ENCODE measurements at places on chromosomes 4 and X.

- no peak for DNase-seq
Measured at GRCh38 chr4:102871772-102872171, 3.0 kb downstream of the CISD2 start.

DNA sequence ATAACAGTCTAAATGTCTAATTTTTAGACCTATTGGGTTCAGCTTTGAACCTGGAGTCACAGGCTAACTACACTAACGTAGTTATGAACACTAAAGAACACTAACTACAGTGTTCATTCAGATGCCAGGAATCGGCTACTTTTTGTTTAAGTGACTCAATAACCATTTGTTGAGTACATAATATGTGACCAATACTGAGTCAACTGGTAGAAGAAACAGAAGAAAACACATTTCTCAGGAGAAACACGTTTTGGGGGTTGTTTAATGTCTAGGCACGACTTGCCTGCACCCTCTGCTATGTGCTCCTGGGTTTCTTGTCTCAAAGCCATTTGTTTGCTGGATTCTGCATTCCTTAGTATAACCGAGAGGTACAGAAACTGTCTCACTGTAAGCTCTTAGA lies 18.6 kb upstream of the CLNK start:
- no peak for DNase-seq

DNA sequence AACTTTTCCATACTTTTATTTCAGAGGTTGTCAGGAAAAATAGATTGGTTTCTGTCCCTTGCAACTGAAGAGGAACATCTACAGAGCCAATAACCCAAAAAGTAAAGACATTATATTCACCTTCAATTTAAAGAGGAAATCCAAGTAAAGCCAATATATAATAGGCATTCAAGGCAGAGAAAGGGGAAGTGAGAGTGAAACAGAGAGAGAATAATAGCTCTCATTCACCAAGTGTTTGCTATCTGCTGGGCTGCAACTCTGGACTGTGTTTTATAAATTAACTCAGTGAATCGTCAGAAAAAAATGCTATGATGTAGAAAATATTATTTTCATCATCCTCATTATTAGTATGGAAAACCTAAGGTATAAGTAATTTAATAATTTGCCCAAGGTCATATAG lies 448.5 kb downstream of the TRAM1L1 start:
- no peak for DNase-seq

GRCh38 chr4:151429957-151430570 lies 21.1 kb downstream of the FHIP1A start:
- no peak for DNase-seq

DNA sequence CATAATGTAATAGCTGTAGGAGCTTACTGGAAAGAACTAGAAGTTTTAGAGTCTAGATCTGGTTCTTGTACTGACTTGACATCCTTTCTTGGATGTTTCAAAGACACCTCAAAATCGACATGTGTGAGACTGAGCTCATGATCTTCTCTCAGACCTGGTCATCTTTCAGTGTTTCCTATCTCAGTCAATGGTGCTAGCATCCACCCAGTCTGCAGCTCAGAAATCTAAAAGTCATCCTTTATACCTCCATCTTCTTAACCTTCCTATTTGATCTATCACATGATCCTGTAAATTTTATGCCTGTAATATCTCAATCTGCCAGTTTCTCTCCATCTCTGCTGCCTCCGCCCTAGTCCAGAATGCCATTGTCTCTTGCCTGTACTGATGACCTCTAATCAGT lies 301.9 kb upstream of the PITX2 start:
- no peak for DNase-seq

DNA sequence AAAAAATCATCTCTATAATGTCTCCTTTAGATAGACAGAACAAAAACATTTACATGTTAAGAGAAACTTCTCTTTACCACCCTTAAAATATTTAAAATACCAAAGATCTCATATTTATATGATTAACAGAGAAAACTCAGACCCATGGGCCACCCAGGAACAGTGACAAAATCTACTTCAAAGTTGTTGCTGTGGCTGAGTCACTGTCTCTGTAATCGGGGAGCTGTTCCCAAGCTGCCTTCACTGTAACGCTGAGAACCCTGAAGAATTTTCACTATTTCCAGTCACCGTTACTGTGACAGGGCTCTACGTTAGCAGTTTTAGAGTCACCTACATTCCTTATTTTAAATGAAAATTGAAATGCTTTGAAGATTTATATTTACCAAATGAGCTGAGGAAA lies 9.0 kb upstream of the DAPP1 start:
- DNase-seq: no peak

- no peak for DNase-seq
Measured at GRCh38 chr4:73759357-73759756, 19.0 kb downstream of the CXCL8 start.

GRCh38 chr4:123463869-123464268 lies 67.3 kb downstream of the SPRY1 start:
- no peak for DNase-seq

- no peak for DNase-seq
Measured at GRCh38 chr4:83318666-83319065, 16.0 kb downstream of the HPSE start.

DNA sequence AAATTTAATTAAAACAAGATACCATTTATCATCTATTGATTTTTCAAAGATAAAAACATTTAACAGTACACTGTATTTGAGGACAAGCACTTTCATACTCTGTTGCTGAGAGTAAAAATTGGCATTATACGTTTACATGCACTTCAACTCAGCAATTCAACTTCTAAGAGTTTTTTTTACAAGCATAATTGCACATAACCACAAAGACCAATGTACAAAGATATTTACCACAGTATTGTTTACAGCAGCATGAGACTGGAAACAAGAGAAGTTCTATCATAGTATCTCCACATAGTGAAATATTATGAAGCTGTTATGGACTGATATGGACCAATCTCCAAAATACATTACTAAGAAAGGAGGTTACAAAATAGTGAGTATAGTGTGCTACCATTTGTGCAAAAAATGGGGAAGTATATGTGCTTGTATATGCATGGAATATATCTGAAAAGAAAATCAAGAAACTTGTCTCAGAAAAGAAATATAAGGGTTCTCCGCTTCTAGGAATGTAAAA lies 10.9 kb downstream of the GAB3 start:
- no peak for DNase-seq

DNA sequence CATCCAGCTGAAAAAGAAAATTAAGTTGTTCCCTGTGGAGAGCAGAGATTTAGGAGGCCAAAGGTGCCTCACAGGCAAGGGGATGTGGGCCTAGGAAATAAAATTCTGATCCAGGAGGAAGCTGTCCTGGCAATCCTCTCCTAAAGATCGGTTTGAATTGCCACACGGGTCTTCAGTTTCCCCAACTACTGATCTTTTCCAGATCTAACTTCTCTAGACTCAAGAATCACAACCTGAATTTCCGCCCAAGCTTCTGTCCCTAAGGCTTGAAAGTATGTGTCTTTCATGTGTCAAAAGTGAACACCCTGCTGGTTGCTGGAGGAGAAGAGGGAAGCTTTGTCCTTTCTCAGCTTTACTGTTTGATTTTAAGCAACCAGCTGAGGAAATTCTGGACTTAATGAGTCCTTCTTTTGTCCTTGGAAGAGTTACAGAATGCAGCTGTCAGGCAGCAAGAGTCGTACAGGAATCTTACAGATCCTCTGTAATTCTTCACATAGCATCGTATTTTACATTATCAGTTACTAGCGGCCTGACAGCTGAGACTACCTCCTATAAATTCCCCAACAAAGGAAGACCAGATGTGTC lies 93.8 kb downstream of the INPP4B start:
- no peak for DNase-seq

- no peak for DNase-seq
Measured at GRCh38 chr4:29711226-29711625, 1008.9 kb upstream of the PCDH7 start.

- DNase-seq: no peak
Measured at GRCh38 chrX:53305219-53305995, 24.0 kb upstream of the IQSEC2 start.

- DNase-seq: no peak
Measured at GRCh38 chr4:156237231-156237630, 283.6 kb upstream of the CTSO start.

- no peak for DNase-seq
Measured at GRCh38 chrX:9535101-9535500, 70.2 kb downstream of the TBL1X start.

DNA sequence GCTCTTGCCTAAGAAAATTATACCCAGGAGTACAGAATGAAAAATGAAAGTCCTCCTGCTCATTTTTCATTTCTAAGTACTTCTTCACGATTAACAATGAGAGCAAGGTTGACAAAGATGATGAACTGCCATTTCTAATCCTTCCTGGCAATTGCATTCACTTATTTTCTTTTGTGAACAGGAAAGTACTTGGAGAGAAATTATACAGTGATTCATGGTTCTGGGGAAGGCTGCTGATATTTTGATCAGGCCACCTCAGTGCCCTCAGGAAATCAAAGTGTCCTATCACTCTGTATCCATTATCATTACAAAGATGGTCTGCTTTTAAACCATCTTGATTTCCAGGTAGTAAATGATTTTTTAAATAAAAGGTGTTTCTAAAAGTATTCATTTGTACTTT lies 467.5 kb downstream of the PACRGL start:
- no peak for DNase-seq

GRCh38 chrX:155881158-155881993 lies at the start of gene VAMP7:
Gene VAMP7 (plus strand): TSS chrX:155881345. CDS start chrX:155889467, 8,122 bp downstream.
- peak; percentile 54 for DNase-seq
